ENCODE measurements at places on chromosomes 1 and 21.

DNA sequence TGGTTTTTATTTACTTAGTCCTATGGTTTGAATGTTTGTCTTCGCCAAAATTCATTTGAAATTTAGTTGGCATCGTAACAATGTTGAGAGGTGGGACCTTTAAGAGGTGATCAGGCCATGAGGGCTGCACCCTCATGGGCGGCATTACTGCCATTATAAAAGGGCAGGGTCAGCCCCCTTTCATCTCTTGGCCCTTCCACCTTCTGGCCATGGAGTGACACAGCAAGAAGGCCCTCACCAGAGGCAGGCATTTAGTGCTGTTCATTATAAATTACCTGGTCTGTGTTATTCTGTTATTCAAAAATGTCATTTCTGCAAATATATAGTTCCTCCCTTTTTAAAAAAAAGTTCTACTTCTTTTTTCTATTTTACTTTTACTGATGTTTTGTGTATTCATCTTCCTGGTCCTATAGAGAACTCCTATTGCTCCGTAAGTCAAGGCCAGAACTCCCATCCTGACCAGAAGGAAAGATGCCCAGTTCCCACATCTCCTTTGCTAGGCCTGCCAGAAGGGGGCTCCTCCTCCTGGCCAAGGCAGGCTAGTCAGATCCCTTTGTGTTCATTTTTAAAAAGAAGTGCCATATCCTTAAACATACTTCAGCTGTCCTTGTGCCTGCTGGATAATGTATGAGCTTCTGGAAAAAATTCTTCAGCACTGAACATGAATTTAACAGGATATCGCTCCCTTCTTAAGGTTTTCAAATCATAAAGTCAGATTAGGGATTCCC, 10.0 kb upstream of the LBR start:
- no peak for ATAC-seq

DNA sequence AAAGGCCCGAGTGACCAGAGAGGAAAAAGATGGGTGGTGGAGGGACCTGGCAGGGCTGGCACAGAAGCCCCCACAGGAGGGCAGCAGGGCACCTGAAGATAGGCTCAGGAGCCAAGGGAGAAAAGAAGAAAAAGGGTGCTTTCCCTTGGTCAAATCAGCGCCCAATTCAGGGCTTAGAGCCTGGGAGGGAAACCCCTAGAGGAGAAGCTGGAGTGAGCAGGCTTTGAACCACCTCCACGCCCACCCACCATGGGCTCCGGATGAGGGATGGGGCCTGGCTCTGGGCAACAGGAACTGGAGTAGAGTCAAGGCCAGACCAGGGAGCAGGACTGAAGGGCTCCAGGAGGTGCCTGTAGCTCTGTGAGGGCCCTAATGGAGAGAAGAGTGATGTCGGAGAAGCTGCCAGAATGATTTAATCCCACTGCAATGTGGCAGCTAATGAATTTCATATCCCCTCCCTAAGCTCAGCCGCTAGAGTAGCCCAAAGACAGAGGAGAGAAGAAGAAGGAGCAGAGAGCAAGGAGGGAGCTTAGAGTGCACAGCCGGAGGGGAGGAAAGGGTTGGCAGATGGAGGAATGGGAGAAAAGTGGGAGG, 12.0 kb upstream of the PRELP start:
- no peak for ATAC-seq

- ATAC-seq = no peak
Measured at GRCh38 chr1:221797506-221797905, 55.6 kb upstream of the DUSP10 start.

DNA sequence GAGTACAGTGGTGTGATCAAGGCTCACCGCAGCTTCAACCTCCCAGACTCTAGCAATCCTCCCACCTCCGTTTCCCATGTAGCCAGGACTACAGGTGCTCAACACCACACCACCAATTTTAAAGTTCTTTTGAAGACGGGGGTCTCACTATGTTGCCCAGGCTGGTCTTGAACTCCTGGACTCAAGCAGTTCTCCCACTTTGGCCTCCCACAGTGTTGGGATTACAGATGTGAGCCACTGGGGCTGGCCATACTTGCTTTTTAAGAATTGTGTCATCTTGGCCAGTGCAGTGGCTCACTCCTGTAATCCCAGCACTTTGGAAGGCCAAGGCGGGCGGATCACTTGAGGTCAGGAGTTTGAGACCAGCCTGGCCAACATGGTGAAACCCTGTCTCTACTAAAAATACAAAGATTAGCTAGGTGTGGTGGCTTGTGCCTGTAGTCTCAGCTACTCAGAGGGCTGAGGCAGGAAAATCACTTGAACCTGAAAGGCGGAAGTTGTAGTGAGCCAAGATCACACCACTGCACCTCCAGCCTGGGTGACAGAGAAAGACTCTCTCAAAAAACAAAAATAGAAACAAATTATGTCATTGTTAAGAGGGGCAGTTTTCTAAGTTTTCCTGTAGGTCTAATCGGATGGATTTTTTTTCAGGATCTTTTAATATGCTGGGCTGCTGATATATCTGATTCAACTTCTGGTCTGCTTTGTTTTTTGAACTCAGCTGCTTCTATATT, 18.7 kb downstream of the AK4 start:
- no peak for ATAC-seq

- ATAC-seq = no peak
Measured at GRCh38 chr1:175618559-175618958, 124.8 kb downstream of the TNR start.

Data from esophagus mucosa (tissue), 1 donor.